T-helper 17 cell (primary cell): ENCODE measurements at places on chromosomes 12 and 14.

DNA sequence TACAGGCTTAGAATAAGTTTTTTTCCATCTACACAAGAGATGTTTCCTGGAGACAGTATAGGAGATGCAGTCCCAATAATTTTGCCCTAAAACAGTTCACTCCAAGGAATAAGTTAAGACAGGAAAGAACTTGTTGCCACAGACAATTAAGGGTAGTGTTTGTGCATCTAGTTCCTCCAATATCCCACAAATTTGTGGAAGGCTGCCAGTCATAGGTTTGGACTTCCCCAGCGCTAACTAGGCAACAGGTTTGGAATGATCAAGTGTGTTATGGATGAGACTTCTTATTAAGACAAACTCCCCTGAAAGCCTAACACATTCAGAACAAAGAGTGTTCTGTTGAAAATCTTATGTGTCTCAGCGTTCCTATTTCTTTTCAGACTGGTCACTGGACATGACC lies 611.0 kb downstream of the CCER1 start:
- DNase-seq, result no peak

DNA sequence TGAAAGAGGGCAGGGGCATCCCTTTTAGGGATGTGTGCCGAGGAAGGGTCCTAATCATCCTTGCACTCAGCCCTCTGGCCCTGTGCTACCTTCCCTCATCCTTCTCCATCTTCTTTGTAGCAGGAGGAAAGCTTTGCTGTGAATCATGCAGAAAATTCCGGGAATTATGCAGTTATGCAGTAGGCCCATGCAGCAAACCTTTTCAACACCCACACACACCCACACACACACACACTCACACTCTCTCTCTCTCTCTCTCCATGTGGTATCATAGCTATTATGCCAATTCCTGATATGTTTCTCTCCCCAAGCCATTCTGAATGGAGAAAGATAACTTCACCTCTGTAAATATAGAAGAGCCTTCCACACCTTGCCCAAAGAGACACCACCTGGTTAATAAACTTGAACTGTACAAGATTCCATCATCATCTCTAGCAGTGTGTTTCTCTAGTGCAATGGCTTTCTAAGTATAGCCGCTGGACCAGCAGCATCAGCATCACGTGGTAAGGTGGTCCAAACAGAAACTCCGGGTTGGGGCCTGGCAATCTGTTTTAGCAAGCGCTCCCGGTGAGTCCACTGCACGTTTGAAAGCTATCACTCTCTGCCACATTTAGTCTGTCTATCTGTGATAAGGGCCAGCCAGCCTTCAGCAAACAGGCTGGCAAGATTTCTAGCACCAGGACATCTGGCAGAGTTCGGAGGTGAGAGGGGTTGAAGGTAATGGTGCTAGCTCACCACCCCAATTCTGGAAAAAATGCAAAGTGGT lies 57.6 kb downstream of the MDM2 start:
- DNase-seq, result no peak

- no peak for DNase-seq
Measured at GRCh38 chr12:40013847-40014246, 92.0 kb downstream of the SLC2A13 start.

- DNase-seq, result no peak
Measured at GRCh38 chr12:124550123-124551089, 17.0 kb downstream of the NCOR2 start.

- no peak for DNase-seq
Measured at GRCh38 chr12:60114169-60114568, 518.3 kb downstream of the SLC16A7 start.

DNA sequence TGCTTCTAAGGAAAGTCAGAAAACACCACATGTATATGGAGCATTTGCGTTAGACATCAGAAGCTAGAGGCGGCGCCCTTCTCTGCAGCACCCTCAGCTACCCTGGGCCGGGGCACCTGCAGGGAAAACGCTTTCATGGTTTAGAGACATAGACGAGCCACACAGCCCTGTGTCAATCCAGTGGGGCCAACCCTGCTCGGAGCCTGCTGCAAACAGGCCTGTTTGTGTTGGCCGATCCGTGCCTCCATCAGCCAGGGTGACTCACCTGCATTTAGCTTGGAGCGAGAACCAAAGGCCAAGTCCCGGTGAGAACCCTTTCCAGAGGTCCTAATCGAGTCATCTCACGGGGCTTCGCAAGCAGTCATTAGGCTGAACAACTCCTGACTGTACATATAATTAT lies 19.5 kb upstream of the FZD10 start:
- no peak for DNase-seq

DNA sequence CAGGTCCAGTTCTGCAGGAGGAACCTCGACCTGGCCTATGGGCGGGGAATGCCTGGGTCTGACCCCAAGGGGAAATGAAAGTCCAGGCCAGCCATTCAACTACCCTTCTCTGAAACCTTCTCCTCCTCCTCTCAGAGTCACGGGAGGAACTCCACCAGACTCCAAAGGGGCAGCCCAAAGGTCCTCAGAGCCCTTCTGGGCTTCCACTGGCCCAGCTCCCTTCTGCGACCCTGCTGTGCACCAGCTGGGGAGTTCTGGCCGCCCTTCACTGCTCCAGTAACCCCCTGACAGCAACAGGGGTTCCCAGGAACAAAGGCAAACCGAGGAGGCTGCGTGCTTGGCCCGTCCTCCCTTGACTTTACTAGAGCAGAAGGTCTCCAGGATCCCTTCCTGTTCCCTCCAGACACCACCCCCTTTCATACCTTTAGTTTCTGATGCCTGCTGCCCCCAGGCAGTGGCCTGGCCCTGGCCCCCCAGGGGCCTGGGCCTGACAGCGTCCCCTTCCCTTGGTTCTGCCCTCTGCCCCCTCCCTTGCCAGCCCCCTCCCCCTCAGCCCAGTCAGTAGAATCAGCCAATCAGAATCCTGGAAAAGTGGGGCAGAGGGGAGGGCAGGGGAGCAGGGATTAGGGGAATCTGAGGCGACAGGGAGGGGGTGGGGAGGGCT lies 850 bp upstream of the ZNF385A start:
- DNase-seq, result no peak

DNA sequence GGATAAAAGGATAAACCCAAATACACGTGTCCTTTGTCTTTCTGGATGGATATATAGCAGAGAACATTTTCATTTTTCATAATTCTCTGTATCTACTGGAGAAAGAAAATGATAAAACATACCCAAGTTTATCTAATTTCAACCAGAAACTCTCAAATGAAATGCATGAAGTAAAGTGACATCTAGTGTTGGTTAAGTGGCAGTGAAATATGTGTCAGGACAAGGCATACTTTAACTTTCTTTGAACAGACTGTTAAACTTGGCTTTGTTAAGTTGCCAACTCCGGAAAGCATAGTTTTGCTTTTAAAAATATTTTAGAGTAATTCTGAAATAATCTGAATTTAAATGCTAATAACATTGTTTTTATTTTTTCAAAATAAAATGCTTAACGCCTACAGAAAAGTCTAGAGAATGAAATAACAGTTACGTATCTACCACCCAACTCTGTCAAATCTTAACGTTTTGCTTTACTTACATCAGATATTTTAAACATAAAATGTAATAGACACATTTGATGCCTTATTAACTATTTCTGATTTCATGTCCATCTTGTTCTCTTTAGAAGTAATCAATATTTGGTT lies 25.2 kb upstream of the NTN4 start:
- no peak for DNase-seq

DNA sequence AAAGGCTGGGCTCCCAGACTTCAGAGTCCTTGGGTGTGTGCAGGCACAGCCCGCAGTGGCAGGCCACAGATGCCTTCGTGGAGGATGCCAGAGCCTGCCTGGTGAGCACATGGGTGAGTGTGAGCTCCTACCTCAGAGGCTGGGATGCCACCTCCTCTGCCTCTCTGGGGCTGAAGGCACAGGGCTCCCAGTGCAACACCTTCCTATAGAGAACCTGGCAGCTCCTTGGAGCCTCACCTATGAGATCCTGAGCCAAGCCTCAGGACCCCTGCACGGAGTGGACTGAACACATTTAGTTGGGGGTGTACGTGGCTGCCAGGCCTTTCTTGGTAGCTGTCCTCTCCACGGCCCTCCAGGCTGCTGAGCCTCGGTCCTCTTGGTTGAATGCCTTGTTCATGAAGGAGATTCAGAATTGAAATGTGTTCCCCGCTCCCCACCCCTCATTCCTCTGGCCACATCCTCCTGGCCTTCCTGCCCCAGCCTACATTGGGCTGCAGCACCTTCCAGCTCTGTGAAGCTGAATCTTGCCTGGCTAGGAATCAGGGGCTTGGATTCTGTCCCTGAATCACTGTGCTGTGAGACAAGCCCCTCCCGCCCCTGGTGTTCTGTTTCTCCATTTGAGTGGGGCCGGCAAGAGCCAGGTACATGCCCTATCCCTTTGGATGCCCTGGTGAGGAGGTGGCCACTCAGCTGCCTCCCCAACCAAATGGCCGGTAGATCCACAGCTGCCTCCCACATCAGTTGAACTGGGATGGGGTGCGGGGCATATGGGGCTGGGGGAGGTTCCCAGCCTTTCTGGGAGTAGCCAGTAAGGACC lies 38.7 kb upstream of the TRAF3 start:
- no peak for DNase-seq

- no peak for DNase-seq
Measured at GRCh38 chr12:47967461-47968321, 4.3 kb downstream of the TMEM106C start.

- DNase-seq, result no peak
Measured at GRCh38 chr12:84825149-84825548, 87.5 kb downstream of the SLC6A15 start.

GRCh38 chr12:80979816-80980215 lies 42.1 kb upstream of the LIN7A start:
- no peak for DNase-seq

GRCh38 chr14:38108681-38109080 lies 99.0 kb upstream of the SSTR1 start:
- DNase-seq, result no peak

DNA sequence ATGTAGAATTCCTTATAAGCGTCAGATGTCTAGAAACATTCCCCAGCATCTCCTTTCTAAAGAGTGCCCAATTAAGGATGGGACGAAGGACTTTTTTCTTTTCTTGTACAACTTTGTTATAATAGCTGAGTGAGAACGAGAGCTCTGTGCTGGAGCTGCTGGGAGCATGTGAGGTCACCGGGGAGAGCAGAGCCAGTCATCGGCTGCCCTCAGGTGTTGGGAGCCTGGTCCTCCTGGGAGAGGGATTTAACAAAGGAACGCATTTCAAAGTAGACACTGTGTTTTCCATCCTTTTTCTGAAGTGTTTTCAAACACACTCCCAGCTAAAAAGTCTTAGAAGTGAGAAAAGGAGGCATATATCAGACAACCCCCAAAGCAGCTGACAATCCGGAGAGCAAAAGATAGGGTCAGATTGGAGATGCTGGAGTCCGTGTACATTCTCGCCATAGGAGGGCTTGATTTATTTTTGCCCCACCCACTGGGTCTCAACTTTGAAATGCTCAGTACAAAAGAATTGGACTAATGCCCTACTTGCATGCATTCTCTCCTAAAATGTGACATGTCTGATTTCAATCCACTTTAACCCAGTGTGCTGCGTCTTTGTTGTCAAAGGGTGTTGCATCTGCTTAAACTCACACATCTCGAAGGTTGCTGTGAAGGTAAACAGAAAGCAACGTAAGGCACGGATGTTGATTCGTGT lies 50.8 kb upstream of the PIWIL1 start:
- DNase-seq, result no peak

DNA sequence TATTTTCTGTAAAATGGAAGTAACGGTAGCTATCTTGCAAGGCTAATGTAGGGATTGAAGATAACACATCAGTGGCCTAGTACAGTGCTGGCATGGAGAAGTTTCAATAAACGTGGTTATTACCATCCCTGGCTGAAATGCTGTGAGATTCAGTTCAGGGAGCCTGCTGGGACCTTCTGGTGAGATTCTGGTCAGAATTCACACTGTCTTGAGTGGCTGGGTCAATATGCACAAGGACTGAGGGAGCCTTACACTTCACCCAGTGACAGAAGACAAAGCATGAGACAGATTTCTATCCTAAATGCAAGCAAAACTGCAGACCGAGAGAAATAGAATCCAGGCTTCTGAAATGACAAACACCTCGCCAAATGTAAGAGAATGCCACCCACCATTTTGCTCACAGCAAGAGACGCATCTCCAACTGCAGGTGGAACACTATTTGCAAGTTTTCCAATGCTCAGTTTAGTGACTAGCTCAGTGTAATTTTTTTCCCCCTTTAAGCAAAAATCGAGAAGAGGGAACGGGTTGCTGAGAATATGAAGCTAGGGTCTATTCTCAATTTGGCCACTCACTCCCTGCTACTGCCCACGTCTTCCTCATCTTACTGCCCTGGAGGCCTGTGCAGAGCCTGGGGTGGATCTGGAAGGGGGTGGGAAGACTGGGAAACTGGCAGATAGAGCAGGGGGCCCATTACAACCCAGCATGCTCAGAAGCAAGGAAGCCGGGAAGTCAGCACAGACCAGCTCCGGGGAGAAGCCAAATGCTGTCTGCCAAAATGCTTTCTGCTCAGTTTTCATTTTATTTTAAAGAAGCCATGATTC lies 201.3 kb downstream of the TTC7B start:
- DNase-seq, result no peak

- DNase-seq, result no peak
Measured at GRCh38 chr12:93247313-93247991, 130.3 kb upstream of the NUDT4 start.

GRCh38 chr12:57837864-57838562 lies 8.5 kb downstream of the CTDSP2 start:
- DNase-seq, result no peak

DNA sequence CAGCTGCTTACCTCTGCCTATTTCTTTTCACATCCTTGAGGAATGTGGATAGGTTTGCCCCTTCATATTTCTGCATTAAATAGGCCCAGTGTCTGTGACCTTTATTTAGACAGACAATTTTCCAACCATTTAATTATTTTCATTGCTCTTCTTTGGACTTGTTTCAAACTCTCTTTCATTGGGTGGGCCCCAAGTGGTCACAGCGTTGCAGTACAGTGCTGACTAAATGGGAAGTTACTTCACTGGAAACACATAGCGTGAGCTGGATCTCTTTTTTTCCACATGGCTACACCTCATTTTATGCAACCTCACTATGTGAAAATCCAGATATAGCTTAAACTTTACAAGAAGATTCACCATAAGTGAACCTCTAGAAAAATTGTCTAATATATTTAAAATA lies 438.9 kb downstream of the ADAMTS20 start:
- no peak for DNase-seq

- DNase-seq, result no peak
Measured at GRCh38 chr14:52094546-52095271, 25.9 kb upstream of the NID2 start.

DNA sequence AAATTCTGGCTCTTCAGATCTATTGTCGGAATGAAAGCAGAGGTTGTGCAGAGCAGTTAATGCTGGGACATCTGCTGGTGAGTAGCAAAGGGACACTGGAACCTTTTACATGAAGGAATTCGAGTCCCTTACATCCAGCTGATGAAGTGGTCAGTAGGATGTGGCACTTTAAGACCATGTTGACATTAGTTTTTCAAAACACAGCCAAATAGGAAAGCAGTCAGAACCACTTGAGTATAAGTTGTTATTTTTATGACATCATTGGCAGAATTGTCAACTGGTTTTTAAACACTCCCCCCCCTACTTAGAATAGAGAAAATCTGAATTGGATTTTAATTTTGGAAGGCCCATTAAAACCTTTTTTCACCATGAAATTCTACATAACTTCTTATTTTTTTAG lies 46.8 kb upstream of the AMN start:
- no peak for DNase-seq

- DNase-seq, result peak; percentile 77
Measured at GRCh38 chr14:88792473-88793258, at the start of gene EML5. Gene EML5 (minus strand): TSS chr14:88792953. CDS start chr14:88792503, 450 bp downstream.

GRCh38 chr12:19834592-19834991 lies 395.3 kb downstream of the AEBP2 start:
- no peak for DNase-seq

- DNase-seq, result no peak
Measured at GRCh38 chr14:35855876-35856481, 29.8 kb downstream of the BRMS1L start.
